ENCODE measurements at places on chromosomes 3 and 15.

- no peak for DNase-seq
These were observed 4.5 kb downstream of the INKA1 start for GRCh38 chr3:49807431-49808114.

DNA sequence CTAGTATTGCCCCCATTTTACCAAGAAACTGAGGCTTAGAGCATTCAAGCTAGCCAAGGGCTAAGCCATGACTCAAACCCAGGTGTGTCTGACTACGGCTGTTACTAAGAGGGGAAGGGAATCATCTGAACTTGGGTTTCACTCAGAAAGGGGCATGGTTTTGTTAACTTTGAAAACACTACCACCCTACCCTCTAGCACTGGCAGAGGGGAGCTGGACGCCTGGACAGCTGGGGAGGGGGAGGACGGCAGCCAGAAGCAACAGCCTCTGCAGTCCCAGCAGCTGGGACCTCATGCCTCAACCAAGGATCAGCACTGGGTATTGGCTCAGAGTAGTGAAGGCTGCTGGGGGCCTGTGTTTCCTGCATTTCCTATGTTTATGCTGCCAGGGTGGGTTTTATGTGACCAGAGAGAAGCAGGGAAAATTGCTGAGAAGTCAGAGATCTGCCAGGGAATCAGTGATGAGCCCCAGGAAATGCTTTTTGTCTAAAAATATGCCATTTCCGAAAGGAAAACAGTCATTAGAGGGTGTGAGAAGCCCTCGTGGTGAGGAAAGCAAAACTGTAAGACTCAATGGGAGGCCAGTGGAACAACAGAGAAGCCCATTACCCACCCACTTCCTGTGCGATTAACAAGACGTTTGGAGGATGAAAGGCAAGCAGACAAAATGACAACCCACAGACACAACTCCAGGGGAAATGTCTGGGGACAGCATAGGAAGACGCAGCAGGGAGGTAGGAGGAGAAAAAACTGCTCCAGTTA, 41.2 kb downstream of the LIPC start:
- peak; percentile 16 for DNase-seq

DNA sequence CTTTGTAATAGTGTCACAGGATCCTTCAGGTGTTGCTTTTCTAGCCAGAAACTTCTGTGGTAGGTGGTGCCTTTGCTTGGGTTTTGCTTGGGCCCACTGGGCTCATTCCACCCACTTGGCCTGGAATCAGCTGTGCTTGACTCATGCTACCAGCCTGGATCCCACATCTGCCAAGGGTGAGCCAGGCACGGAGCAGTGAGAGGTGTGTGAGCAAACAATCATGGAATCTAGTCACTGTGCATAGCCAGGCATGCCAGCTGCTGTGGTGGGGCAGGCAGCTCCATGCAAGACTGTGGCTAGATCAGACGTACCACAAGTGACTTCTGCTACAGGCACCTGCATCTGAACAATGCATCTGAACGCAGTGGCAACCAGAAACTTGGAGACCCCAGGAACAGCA, 275.9 kb downstream of the UBE2E2 start:
- no peak for DNase-seq

- DNase-seq = no peak
These were observed 249.9 kb downstream of the DOCK3 start for GRCh38 chr3:50924638-50925037.

DNA sequence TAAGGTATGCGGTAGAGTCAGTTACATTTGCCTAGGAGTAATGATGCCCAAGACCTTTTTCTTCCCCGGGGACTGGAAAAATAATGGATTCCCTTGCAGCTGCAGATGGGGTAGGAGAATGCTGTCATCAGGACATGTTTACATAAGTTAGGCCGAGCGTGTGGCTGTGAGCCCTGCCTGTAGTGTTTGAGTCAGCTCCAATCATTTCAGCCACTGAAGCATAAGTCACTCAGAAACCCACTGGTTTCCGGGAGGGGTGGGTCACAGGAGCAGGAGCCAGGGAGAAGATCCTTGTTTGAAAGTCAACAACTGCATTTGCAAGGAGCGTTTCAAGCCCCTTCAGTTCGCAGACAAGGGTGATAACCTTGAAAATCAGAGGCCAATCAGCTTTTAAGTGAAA, 562.3 kb downstream of the MCTP2 start:
- no peak for DNase-seq

GRCh38 chr15:64187396-64188191, 24.8 kb upstream of the PPIB start:
- DNase-seq = no peak

DNA sequence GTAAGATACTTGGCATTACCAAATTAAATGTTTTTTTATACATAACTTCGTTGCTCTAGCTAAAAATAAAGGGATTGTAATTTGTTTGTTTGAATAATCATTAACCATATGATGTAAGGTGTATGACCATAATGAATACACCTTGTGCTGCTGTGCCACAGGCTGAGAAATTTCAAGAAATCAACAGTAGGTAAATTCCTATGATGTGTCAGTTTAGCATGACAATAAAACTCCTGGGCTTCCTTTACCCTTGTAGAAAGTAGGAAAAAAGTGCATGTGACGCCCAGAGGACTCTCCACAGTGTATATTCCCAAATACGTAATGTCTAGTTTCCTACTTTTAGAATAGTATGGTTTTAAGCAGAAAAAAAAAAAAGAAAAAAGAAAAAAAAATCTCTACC, 208.1 kb downstream of the SATB1 start:
- no peak for DNase-seq

- no peak for DNase-seq
These were observed 652.0 kb upstream of the NECTIN3 start for GRCh38 chr3:110419601-110420000.

DNA sequence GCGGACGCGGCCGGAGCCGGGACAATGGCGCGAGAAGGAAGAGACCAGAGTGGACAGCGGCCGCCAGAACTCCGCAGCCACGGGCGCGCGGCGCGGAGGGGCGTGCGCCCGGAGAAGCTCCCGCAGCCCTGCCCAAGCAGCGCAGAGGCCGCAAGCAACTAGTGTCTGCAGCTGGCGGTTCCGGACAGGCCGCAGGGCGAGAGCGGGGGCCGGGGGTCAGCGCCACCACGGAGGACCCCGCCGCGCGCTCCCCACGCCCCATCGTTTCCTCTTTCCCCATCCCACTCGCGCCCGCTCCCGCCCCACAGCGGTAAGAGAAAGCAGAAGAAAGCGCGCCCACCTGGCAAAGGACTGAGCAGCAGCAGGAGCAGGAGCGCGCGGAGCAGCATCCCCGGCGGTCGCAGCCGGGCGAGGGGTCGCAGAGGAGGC, 440 bp downstream of the PRTG start:
- no peak for DNase-seq

DNA sequence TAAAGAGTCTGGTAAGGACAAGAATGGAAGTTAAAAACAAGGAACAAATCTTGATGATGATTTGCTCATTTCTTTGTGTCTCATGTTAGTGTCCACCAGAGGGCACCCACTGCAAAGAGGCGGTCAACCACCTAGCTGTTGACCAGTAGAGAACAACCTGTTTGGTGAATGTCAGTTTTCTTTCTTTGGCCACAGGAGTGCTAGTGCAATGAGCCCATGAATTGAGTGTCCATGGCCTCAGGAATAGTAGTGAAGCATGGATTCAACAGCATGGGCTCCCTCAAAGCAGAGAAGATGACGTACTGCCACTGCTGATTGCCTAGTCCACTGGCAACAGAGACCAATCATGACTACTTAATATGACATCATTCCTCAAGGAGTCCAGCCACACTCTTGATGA, 10.7 kb upstream of the CNTN6 start:
- DNase-seq = no peak

DNA sequence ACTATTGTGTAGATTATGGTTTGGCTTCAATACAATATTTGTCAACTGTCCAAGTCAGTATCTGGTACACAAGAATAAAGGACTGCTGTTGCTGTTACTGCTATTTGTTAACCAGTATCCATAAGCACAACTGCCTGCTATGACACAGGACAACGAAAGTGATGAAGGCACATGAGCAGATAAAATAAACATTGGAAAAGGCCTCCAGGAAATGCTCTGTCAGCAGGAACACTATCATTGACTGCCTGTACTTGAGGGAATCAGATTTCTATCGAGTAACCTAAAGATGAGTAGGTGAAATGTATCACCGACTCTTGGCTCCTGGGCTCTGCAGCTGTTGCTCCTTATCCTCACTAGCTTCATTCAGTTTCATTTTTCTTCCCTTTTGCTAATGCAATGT, 56.5 kb downstream of the FMN1 start:
- DNase-seq = no peak

GRCh38 chr3:55951388-55951787, 464.3 kb upstream of the WNT5A start:
- DNase-seq = no peak

DNA sequence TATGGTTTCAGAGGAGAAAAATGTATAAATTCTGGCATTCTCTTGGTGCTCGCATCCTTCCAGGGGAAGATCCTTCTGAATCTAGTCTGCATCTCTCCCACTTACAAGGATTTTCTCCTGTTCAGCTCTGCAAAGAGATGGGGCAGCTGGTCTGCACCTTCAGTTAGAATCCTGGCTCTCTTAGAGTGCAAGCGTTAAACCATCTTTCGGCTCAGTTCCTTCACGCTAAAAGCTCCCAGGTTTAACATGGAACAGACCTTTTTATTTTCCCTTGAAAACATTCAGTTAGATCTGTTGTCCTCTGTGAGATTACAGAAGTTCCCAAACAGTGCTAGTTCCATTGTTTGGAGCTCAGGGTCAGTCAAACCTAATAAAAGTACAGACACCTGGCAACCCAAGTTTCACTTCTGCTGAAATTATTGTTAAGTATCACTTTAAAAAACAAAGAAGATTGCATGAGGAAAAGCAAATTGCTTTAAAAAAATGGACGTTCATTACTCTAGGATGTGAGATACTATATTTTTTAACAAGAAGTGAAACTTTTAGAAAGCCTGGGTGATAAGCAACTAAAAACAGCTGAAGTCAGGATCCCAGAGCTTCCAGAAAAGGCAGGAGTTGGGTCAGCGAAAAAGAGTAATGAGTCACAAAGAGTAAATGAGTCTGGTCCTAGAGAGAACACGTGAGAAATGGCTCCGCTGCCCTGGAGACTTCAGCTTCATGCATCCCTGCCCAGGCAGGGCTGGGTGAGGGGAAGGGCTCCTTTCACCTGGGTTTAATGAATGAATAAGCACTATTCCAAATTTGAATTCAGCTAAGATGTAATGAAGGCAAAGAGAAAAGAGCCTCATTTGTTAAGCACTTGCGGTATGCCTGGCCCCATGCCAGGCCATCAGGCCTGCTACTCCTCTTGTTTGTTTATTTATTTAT, 63.3 kb downstream of the ABTB1 start:
- DNase-seq = no peak

DNA sequence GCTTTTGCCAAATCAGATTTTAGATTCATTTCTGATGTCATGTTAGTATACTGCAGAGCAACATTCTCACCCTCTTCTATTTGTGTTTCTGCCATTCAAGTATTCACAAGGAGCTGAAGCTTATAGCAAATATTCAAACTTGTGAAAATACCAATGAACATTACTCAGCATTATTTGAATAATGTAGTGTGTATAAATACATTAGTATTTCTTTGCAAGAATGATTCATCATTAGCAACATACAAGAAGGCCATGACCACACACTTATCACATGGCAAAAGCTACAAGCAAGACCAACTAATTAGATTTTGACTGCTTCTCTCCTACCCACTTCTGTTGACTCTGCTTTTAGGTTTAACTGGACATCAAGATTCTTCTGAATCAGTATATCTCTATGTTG, 124.9 kb downstream of the IGSF11 start:
- DNase-seq = no peak

- no peak for DNase-seq
These were observed 3.5 kb upstream of the MNS1 start for GRCh38 chr15:56468401-56468800.

GRCh38 chr15:45948181-45948621, 313.4 kb downstream of the SQOR start:
- no peak for DNase-seq

- DNase-seq = no peak
These were observed 40.2 kb downstream of the GPR156 start for GRCh38 chr3:120244834-120245225.

DNA sequence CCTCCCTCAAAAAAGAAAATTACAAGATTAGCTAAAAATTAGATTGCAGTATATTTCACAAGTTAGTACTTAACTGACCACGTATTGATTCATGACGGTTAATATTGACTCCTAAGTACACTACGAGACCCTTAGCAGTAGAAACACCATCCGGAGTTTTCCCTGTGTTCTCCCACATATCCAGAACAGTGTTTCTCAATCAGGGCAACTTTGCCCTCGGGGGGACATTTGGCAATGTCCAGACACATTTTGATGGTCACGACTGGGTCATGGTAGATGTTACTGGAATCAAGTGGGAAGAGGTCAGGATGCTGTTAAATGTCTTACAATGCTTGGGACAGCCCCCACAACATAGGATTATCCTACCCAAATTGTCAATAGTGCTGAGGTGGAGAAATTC, 40.7 kb upstream of the LIPC start:
- no peak for DNase-seq

DNA sequence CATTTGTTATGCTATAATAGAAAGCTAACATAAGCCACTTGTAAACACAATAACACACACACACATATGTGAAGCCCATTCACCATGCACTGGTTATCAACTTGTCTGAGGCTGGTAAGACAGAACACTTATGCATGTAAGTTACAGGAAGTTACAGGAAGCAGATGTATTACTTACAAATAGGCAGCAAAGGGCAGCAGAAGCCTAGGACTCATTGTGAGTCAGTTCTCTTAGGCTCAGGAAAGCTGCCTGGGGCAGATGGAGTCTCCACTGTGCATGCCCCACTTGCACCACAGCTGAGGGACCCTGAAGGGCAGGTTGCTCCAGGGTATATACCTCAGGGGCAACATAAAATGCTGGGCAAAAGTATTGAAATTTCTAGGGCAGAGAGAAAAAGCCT, 748.8 kb upstream of the CCDC54 start:
- DNase-seq = no peak

DNA sequence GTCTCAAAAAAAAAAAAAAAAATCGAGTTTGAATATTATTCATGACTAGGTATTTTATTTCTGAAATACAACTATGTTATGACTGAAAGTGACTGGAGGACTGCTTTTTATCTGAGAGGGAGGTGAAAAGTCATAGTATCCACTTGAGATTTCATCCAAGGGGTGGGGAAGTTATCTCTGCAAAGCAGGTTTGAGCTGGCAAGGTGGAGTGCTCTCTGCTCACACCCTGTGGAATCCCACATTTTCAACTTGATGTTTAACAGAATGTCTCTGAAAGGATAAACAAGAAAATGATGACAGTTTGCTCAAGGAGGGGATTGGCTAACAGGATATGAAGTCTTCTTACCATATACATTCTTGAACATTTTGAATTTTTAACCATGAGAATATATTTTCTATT, 27.3 kb upstream of the SEC62 start:
- DNase-seq = no peak

- no peak for DNase-seq
These were observed 9.6 kb upstream of the FLNB start for GRCh38 chr3:57998366-57999283.

DNA sequence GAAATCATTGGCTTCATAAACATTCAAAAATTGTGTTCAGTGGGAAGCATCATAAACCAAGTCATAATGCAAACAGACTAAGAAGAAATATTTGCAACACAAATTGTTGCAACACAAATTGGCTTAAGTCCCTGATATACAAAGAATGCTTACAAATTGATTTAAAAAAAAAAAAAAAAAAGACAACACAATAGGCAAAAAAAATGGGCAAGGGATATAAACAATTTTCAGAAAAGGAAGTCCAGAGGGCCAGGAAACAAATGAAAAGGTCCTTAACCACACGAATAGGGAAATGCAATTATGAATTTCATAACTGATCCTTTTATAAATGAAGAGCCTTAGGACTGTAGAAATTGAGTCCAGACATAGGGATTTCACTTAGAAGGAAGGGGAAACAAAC, 98.9 kb downstream of the LRRK1 start:
- no peak for DNase-seq

GRCh38 chr3:9193211-9193610, 56.2 kb downstream of the SRGAP3 start:
- DNase-seq = no peak
